ENCODE measurements at places on chromosomes 7 and 10.

DNA sequence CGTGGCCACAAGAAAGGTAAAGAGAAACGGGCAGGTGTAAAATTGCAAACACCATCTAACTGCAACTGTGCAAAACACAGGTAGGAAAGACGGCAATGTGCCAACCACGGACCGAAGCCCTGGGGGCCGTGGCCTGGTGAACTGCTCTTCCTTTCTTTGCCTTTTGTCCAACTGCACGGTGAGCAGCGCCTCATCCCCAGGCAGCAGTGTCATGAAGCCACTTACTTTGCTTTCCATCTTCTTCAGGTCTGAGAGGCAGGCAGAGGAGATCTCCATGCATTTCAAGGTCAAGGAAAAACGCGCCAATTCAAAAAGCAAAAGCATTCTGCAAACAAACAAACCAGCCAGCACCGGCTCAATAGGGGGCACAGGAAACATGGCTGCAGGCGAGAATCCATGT, 12.9 kb downstream of the CFAP46 start:
- DNase-seq = no peak

DNA sequence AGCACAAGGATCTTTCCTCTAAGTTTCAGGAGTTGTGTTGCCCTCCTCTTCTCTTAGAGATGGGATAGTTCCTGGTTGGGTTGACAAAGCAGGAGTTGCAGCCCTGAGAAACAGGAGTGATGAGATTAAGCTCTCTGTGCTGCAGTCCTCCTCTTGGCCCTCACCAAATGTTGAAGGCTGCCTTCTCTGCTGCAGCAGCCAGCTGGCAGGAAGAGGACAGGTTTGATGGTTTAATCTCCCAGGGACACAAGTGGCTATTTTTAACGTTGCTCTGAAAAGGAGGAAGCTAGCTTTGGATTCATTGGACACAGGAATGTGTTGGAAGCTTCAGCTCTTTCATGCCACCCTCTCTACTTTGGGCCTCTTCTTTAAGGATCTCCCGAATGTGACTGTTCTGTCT, 9.4 kb downstream of the STRIP2 start:
- DNase-seq = no peak

- no peak for DNase-seq
Observed at GRCh38 chr10:101079874-101080273, 18.1 kb downstream of the KAZALD1 start.

DNA sequence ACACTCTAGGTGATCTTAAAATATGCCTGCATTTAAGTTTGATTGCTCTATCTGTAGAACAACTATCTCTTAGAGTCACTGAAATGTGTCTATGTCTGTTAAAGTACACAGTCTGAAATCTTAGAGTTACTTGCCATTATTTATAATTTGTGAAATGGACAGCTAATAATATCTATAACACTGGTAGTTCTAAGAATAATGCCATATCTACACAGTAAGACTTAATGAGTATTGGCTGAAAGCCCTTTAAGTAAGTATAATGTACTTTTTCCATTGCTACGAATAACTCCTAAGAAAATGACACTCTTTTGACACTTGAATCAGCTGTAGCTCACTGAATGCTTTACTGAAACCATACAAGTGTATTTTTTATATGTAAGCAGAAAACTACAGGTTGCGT, 567.4 kb upstream of the PCDH15 start:
- DNase-seq = no peak

DNA sequence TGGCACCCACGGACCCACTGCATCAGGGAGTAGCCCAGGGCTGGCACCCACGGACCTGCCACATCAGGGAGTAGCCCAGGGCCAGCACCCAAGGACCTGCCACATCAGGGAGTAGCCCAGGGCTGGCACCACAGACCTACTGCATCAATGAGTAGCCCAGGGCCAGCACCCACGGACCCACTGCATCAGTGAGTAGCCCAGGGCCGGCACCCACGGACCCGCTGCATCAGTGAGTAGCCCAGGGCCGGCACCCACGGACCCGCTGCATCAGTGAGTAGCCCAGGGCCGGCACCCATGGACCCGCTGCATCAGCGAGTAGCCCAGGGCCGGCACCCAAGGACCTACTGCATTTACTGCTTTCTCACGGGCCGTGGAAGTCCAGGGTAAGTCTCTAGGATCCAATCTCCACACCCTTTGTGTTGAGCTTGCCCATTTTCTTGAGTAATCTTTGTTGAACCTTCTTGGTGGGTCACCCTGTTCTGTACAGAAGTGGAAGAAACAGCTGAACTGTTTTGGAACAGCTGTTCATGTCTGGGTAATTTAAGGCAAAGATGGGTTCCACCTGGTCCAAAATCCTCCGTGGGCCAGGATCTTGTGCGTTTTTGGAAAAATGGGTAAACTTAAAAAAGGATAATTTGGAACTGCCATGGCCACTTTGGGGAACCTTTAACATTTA, 69.0 kb downstream of the VIPR2 start:
- no peak for DNase-seq

DNA sequence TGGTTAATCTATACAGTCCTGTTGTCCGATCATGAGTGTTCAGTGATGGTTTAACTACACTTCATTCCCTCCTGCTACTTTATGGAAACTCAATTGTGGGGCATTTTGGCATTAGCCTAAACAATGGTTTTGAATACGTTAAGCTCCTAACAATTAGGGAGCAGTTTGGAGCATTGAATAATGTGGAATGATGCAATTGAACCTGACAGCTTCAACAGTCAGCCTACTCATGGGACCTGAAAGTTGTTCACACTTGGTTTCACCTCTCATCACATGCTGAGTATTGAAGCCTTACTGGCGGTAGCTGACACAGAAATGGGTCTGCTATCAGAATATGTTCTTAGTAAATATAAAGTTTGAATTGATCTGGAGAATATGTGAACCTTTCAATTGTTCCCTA, 186.1 kb downstream of the MLLT10 start:
- no peak for DNase-seq

- DNase-seq = no peak
Observed at GRCh38 chr7:150801946-150802771, 1.6 kb downstream of the TMEM176A start.
